ENCODE measurements at places on chromosomes 12 and 14.
A peak's percentile ranks its signal among the peaks of the same experiment; 100 is the strongest.

DNA sequence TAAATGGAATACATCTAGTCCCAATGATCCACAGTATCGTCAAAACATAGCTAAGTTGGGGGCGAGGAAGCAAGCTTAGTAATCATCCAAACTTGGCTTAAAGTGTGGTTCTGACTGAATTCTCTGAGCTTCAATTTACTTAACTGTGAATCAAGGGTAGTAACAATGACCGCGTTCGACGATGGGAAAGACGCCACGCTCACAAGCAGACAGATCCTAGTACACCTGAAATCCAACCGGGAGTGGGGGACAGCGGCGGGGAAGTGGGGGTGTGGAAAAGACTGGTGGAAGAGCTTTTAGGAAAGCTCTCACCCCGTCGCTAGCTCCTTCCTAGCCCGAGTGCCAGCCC, 433 bp downstream of the COX16 start:
- DNase-seq: no peak

DNA sequence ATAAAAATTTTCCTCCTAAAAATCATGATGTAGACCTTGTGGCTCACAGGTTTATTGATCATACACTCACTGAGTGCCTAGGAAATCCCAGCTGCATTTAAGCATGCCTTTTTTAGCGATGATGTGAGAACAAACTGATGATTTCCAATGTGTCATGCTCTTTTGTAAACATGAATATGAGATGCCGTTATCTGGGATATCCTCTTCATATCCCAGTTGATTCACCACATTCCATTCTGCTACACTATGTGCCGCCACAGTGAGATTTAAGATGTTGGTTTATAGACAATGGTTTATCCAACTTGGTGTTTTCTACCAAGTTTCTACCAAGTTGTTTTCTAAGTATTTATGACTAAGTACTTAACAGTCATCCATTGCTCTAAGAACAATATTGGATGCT, 5.2 kb downstream of the OR4E1 start:
- DNase-seq: no peak

DNA sequence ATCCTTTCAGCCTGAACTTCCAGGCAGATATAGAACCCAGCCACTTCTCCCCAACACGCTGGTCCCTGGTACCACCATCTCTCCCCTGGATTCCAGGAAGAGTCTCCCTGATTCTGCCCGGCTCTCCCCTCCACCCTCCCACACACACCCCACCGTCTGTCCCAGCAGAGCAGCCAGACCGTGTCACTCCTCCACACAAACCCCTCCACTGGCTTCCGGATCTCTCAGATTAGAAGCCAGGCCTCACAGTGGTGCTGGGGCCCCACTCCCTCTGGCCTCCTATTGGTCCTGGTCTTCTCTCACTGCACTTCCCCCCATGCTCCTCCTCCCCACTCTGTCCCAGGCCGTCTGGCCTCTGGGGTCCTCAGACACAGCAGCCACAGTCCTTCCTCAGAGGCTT, 52.4 kb upstream of the CDKN3 start:
- DNase-seq: no peak

- DNase-seq: no peak
These were observed 43.3 kb upstream of the PTPRO start for GRCh38 chr12:15278816-15279658.

- peak; percentile 60 for DNase-seq
These were observed 16.0 kb upstream of the CDK17 start for GRCh38 chr12:96416033-96416799.

GRCh38 chr14:57508756-57509155, 15.1 kb upstream of the CCDC198 start:
- no peak for DNase-seq

DNA sequence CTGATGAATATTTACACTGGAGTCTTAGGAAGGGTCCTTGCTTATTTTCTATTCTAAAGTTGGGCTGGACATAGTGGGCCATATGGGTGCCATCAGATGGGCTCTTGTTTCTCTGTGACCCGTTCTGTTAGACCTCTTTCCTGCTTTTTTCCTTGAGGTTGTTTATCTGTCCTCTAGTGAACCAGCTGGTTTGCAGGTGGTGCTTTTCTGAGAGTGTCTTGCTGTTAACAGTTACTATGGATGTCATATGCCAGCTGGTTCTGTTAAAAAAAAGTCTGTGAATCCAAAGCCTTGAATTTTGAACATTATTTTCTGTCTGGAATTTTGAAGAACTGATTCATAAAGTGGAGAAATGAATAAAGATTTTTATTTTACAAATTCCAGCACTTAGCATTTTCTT, 29.2 kb downstream of the ZC3H14 start:
- peak; percentile 34 for DNase-seq

DNA sequence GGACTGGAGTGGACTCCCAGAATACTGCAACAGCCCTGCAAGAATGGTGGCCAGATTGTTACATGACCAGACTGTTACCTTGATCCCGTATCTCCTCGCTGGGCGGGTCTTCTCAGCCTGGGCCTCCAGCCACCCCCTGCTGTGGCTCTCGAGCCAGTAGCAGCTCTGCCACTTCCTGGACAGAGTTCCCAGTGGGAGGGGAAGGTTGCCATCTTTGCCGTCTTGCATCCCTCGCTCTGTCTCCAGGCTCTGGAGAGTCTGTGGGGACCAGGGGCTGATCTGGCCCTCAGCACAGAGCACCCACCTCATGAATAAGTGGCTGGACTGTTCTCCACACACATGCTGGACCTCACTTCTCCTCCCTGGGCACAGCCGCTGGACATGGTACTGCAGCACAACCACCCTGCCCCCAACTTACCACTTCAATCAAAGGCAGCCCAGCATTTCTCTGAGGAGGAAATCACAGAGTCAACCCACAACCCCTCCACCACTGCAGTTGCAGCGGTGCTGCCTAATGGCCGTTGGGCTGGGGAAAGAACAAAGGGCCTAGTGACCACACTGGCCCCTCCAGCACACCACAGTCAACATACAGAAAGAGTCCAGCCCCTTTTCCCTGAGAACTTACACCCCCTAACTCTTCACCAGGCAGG, 6.9 kb upstream of the KLRF1 start:
- no peak for DNase-seq

GRCh38 chr12:24138041-24138440, 188.6 kb upstream of the SOX5 start:
- no peak for DNase-seq

DNA sequence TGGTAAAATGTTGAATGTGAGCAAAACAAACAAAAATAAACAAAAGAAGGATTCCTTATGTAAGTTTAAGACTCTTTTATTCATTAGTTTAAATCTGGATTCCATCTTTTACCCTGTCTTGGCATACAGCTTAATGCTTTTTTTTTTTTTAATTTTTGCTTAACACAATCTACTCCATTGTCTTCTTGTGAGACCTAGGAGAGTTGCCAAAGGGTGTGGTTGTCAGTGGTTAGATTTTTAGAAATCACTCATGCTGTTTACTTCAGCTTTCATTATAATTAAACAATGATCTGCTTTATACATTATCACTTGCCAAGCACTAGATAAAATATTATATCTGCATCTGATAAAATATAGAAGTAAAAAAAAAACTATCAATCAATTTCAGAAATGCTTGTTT, 77.7 kb upstream of the KITLG start:
- no peak for DNase-seq

DNA sequence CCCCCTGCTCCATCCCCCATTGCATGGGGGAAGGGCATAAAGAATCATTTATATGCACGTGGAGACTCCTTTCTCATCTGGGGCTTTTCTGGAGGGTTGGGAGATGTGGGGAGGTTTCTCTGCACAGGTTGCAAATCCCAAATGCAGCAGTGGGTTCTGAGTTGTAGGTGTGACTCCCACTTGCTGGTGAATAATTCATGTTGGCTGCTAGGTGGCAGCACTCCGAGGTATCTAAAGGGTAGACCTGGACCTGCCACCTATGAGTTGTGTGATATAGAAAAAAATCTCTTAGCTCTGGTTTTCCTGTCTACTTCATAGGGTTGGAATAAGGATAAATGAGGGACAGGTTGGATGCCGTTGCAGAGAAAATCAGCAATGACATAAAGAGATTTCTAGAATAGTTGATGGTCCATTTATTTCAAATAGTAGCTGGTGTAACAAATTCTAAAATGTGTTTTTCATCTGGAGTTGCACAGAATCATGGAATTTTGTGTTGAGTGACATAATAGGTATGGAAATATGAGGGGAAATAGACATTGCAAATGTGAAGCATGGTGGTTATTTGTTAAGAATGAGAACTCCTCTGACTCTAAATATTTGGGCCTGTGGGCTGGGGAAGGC, 4.6 kb downstream of the MARCHF9 start:
- DNase-seq: no peak

GRCh38 chr12:111792155-111792855, 25.6 kb downstream of the ALDH2 start:
- no peak for DNase-seq

- DNase-seq: peak; percentile 91
These were observed 56.7 kb downstream of the C14orf132 start for GRCh38 chr14:96095581-96096476.

DNA sequence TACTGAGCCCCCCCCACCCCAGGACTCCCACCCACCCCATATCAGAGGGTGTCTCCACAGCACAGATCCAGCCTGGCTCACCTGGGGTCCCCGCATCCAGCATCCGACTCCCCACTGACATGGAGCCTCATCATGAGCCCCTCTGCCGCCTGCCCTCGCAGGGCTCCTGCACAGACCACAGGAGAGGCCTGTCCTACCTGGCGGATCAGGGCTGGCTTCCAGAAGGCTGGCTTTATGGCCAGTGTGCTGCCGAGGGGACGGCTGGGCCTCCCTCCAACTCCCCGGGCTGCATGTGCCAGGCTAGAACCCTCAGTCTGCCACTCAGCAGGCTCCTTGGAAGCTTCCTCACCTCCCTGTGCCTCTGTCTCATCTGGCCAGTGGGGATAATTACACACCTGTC, 119.0 kb downstream of the RFLNA start:
- no peak for DNase-seq

DNA sequence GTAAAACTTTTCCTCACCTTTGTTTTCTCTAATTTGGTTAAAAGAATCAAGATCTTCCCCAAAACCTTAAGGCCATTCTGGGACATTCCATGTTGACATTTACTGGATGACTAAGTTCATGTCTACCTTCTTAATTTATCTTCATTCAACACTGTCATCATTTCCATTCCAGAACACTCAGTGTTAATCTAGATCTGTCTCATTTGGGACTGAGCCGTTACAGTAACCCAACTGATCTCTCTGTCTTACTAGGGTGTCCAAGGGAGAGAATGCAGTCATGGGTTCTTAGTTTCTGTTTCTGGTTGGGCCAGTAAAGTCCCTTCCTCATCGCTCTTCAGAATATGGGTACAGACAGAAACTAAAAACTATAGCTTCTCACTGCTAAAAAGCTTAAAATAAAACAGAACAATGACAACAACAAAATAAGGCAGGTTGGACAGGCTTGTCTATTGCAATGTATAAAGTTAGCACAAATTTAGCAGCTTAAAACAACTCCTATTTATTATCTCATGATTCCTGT, 144.8 kb downstream of the ASCL1 start:
- DNase-seq: no peak

DNA sequence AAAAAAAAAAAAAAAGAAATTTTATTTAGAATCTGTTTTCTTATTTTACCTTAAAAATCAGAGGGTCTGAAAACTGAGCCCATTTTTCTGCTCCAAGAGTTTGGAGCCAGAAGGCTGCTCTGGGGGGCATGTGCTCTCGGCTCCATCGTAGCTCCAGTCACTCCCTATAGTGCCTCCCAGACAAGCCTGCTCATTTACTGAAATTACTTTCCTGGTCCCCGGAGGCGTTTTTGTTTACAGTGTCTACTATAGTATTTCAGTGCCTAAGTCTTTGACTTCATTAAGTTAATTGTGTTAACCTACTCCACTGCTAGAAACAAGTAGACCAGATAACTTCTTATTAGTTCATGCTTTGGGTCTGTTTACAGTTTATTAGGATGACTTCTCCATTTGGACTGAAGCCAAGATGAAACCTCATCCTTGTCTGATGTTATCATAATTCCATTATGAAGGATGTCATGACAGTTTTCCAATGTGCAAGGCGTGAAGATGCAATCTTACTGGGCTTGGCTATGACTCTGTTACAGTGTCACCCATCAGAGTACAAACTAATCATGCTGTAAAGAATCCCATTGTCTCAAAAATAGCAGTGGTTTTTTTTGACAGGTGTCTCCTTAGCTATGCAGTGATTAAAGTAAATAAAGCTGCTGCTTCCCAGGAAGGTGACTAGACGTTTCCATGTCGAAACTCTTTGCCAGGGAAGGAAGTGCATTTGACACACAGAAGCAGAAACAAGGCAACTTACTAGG, 182.3 kb downstream of the TMEM132C start:
- DNase-seq: no peak

- no peak for DNase-seq
These were observed 147.6 kb downstream of the NDUFA12 start for GRCh38 chr12:94855853-94856252.

DNA sequence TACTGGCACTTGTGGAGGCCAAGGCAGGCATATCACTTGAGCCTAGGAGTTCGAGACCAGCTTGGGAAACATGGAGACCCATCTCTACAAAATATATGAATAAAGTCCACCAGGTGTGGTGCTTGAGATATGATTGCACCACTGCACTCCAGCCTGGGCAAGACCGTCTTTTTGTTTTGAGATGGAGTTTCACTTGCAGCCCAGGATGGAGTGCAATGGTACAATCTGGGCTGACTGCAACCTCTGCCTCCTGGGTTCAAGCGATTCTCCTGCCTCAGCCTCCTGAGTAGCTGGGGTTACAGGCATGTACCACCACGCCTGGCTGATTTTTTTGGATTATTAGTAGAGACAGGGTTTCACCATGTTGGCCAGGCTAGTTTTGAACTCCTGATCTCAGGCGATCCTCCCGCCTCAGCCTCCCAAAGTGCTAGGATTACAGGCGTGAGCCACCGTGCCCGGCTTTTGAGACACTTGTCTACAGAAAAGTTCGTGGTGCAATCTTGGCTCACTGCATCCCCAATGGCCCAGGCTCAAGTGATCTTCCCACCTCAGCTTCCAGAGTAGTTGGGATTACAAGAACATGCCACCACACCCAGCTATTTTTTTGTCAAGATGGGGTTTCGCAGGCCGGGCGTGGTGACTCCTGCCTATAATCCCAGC, 16.3 kb upstream of the ATP5F1B start:
- DNase-seq: no peak

DNA sequence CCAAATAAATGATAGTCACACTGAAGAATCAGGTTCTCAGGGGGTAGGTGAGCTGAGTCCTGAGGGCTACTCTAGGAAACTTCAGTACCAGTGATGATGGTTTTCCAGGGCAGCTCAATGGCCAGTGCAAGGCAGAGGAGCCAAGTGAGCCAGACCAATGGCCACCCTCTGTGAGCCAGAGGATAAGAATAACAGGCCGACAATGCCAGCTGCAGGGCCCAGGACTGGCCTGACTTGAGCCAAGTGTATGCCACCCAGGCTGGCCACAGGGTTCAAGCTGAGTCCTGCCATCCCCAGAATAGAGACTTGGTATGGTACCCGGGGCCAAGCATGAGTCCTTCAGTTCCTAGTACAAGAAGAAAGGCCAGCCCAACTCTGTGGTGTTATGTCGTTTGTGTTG, 355.5 kb downstream of the DPF3 start:
- no peak for DNase-seq

GRCh38 chr12:103620395-103620794, 33.3 kb downstream of the STAB2 start:
- no peak for DNase-seq

GRCh38 chr12:82461836-82462235, 103.5 kb downstream of the METTL25 start:
- DNase-seq: no peak
